Esophagus squamous epithelium (tissue), 5 donors: ENCODE measurements at places on chromosomes 5 and 9.

- DNase-seq: no peak
Observed at GRCh38 chr5:13480834-13481233, 463.7 kb downstream of the DNAH5 start.

GRCh38 chr5:9058666-9059065 is 487.2 kb downstream of the SEMA5A start:
- no peak for DNase-seq

- no peak for DNase-seq
Observed at GRCh38 chr5:141245250-141245717, at the start of gene PCDHB15. TSS of gene PCDHB15 (plus strand) at chr5:141245395. CDS start at chr5:141245579, 184 bp downstream.

- DNase-seq: no peak
Observed at GRCh38 chr5:117652958-117653280, 1078.3 kb upstream of the SEMA6A start.

DNA sequence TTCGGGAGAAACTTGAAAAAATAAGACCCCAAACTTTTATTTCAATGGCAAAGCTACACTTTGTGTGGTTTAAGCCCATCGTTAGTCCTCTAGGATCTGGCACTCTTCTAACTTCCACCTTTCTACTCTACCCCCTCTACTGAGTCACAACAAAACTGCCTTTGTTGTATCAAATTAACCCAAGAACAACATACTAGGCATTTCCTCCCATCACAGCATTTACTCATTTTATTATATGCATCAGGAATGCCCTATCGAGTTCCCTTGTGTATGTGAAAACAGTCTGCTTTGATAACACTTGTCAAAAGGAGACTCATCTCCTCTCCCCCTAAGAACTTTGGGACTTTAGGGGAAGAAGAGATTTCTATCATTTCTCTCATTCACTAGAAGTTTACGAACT is 158.9 kb upstream of the FREM1 start:
- no peak for DNase-seq

GRCh38 chr9:132949709-132950108 is 5.3 kb upstream of the TSC1 start:
- no peak for DNase-seq

GRCh38 chr5:140565780-140566095 is 1.1 kb downstream of the SLC35A4 start:
- DNase-seq: no peak

DNA sequence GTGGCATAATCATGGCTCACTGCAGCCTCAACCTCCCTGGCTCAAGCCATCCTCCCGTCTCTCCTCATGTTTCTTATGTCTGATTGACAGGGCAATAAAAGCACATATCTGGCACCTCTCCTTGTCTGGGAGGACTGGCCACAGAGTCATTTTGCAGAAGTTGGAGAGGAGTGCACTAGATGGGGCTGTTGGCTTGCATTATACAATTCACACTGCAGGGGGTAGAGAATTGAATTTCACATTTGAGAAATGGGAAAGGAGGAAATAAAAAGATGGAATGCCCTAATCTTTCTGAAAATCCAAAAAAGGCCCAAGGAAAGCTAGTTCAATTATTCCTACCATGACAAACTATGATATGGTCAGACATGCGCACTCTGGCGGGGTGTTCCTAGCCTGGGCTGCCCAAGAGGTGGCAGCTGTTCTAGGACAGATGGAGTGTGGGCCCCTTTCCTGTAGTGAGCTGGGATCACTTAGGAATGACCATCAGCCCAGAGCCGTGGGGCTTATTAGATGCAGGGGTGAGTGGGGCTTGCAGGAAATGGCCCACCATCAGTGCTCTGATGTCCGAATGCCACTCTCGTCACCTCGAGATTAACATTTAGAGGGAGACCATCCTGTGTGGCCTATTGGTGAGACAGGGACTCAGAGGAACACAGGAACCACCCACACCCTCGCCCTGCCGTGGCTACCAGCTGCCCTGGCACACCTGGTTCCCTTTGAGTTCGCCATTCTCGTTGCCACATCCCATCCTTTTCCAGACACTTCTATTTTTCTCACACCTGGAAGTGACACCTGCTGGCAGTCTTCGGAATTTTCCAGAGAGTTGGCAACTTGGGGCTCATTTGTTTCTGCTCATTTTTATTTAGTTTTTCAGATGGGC is 21.8 kb upstream of the ANKRD18A start:
- no peak for DNase-seq

GRCh38 chr9:95764533-95765319 is 110.8 kb upstream of the ERCC6L2 start:
- DNase-seq: no peak

DNA sequence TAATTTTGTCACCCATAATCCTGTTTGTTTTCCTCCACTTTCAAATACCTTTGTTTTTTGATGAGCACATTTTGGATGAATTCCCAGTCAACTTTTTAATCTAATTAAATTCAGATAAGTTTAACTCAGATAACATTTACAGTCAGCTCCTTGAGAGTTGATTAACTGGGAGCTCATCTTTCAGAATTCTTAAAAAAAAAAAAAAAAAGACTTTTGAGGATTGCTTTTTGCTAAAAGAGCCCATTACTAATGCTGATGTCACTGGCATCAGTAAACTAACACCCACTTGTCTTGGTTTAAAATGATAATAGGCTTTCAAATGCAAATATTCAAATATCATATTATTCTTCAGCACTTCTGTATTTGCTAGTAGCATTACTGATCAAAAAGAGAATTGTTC is 47.1 kb upstream of the NFIB start:
- no peak for DNase-seq

- no peak for DNase-seq
Observed at GRCh38 chr5:105530716-105531261, 1968.2 kb upstream of the NUDT12 start.

- no peak for DNase-seq
Observed at GRCh38 chr5:18961234-18961633, 1026.8 kb downstream of the CDH18 start.

DNA sequence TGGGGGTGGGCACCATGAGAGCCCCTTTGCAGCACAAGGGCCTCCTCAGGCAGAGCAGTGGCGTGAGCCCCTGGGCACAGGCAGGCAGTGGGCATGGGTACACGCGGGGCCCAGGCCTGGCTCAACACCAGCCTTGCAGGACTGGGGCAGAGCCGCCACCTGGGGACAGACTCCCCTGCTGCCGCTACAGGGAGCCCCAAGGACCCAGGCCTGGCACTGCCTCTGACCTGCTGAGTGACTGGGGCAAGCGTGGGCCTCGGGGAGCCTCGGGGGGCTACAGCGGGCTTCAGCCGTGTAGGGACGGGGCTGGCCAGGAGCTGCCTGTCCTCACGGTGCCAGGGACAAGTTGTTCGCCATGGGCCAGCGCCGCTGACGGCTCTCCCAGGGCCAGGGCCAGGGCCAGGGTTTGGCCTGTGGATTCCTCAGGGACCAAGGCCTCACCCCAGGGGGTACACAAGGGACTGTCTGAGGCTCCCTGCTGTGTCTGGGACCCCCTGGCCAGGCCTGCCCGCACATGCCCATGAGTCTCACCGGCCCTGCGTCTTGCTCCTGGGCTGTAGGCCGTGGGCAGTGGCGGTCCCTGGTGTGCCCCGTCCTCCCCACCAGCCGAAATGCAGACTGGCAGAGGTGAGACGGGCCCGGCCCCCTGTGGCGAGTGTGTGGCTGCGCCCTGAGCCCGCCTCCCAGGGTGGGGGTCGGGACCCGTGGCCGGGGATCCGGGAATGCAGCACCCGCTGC is 42.5 kb downstream of the KCNT1 start:
- no peak for DNase-seq

- DNase-seq: no peak
Observed at GRCh38 chr5:90602681-90603080, 44.1 kb downstream of the ADGRV1 start.
